ENCODE measurements at places on chromosomes 4 and X.

GRCh38 chrX:144715337-144715736 lies 532.0 kb upstream of the SPANXN1 start:
- DNase-seq: no peak

DNA sequence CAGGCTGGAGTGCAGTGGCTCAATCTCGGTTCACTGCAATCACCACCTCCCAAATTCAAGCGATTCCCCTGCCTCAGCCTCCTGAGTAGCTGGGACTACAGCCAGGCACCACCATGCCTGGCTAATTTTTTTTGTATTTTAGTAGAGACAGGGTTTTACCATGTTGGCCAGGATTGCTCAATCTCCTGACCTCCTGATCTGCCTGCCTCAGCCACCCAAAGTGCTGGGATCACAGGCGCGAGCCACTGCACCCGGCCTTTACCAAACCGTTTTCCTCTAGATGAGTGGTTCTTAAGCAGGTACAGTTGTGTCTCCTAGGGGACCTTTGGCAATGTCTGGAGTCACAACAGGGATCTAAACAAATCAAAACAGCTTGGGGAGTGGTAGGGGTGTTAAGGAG lies 11.6 kb downstream of the AMELX start:
- no peak for DNase-seq

GRCh38 chrX:15242899-15243555 lies 26.9 kb downstream of the ASB9 start:
- no peak for DNase-seq

DNA sequence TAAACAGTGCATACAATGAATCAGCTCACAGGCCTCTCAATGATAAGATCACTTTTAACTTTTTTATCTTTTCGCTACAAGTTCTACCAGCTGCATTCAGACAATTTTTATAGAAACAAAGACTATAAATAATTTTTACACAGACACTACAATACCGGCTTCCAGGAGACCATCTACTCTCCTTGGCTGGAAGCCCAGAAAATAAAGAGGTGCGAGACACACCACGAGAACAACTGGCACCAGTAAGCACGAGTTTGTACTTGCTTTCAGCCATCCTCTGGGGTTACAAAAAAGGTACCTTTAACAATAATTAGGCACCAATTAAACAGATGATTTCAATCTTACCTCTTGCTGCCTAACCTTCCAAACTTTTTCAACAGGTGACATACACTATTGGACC lies 11.2 kb upstream of the PRDX4 start:
- no peak for DNase-seq

DNA sequence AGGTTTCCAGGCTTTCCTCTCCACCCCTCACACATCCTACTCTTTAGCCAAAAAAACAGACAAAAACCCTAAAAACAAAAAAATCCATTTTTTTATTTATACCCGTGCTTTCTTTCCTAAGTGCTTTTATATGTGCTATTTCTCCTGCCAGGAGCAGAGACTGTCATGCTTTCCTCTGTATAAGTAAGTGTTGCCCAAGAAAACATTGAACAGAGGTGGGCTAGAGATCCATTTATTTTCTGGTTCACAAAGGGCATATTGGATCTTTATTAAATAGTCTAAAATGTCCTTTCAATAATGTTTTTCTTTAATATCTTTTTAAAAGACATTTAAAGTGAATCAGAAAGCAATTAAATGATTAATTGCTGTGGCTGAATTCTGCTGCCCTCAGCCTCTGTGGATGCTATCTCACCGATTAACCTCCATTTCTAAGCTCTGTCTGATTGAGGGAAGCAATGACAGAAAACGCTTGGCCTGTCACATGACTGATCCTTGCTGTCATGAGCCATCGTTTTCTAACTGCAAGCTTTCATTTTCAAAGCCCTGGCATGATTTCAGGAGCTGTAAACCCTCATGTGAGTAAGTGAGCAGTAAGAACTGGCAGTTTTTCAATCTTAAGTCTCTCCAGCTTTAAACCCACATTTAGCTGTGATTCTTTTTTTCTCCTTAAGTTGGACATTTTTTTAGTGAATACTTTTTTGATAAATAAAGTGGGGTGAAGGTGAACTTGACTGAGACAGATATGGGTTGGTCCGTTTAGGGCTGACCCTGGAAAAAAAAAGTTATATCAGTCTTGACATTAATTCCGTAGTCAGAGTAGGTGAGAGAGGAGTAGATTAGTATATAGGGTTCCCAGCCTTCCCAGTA lies 180.7 kb upstream of the PGRMC2 start:
- no peak for DNase-seq

DNA sequence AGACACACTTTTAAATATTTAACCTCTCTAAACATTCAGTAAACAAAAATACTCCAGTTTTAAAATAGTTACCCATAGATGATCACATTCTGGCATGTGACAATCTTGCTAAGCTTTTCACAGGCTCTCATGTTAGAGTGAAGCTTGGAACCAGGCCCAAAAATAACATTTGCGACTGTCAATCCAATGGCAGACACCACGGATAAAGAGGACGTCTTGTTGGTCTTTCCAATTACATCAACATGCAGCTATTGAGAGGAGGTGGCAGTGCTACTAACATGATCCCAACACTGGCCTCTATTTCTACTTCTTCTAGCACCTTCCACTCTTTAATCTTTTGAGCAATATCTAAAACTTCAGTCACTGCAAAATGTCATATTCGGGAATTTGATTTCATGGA lies 970.8 kb upstream of the TENM3 start:
- DNase-seq: no peak

DNA sequence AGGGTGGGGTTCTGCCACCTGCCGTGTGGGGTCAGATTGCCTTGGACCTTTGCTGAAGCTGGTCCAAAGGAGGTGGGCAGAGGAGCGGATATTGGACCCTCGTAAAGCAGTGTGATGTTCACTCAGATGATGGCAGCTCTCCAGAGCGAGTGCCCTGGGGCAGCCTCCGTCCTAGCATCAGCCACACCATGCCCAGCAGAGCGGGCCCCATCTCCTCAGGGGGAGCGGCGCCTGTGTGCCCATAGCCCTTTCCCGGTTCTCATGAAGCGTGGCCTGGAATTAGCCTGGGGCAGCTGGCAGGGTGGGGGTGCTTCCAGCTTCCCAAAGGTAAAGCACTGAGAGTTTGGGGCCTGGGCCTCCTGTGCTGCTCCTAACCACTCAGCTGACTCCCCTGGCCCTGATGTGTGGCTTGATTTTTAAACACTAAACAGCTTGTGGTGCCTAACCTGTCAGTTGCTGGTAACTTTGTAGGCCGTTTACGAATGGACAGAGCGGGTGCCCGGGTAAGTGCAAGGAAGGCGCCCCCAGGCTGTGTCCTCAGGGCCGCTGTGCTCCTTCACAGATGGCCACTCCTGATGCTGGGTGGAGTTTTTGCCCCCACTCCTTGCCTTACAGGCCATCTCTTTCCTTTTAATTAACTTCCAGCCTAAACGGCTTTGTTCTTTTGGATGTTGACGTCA lies 36.0 kb downstream of the NOP14 start:
- no peak for DNase-seq

GRCh38 chrX:20361890-20362262 lies 95.2 kb upstream of the RPS6KA3 start:
- DNase-seq: no peak

DNA sequence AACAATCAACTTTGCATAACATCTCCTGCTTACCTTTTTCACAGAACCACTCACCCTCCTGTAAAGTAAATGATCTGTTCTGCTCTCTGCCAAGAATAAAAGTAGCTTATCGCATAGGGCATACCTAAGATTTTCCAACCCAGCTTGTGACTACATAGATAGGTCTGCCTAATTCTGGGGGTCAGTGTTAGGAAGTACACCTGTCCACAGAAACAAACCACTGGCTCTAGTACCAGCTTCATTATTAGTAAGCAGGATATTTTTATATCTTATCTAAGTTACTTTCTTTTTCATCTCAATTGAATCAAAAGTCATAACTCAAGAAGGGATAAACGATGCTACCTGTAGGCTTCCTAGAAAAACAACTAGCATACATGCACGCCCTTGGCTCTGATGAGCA lies 23.8 kb downstream of the CXCL1 start:
- no peak for DNase-seq
